ENCODE measurements at places on chromosomes 11 and 22. TPM values are rescaled to one million over a fixed set of nuclear protein-coding genes. Genes with fewer than 3 reads are reported as not detected.

GLYAT gene
- not detected for total RNA-seq

PGA5 gene
- total RNA-seq: not detected

CRYBB3 gene
- not detected for total RNA-seq

OR5L2 gene
- not detected for total RNA-seq

SLC7A4 gene
- total RNA-seq: not detected
